ENCODE measurements at places on chromosomes 5 and 9.

GRCh38 chr9:7123743-7124142, 366.0 kb downstream of the KDM4C start:
- no peak for DNase-seq

GRCh38 chr5:131198625-131199024, 27.9 kb downstream of the LYRM7 start:
- DNase-seq, result no peak

- no peak for DNase-seq
Observed at GRCh38 chr5:3010301-3010952, 258.9 kb upstream of the IRX2 start.

DNA sequence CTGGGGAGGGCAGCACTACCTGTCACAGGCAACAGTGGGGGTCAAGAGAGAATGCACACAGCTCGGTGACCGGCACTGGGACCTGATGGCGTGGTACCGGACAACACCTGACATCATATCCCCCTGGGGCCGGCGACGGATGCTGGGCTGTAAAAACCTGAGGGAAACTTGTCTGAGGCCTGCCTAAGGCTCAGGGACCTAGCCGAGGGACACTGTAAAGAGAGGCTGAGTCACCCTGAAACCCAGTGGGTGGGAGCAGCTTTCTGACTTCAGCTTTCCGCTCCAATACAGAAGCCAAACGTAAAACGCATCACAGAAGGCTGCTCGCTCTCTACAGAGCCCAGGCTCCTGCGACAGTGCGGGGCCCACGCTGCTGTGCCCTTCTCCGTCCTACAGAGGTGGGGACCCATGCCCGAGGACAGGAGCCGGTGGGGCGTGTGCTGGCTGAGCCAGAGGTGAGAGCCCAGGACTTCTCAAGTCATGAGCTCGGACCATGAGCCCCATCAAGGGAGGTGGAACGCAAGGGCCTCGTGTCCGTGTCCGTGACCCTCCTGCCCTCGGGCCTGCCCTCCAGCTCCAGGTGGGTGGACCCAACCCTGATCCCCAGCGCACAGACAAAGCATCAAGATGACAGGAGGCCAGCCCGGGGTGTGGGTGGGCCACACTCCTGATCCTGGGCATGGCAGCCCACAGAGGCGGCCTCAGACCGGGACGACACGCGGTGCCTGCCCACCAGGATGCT, 5.3 kb downstream of the RALGDS start:
- peak; percentile 83 for DNase-seq

DNA sequence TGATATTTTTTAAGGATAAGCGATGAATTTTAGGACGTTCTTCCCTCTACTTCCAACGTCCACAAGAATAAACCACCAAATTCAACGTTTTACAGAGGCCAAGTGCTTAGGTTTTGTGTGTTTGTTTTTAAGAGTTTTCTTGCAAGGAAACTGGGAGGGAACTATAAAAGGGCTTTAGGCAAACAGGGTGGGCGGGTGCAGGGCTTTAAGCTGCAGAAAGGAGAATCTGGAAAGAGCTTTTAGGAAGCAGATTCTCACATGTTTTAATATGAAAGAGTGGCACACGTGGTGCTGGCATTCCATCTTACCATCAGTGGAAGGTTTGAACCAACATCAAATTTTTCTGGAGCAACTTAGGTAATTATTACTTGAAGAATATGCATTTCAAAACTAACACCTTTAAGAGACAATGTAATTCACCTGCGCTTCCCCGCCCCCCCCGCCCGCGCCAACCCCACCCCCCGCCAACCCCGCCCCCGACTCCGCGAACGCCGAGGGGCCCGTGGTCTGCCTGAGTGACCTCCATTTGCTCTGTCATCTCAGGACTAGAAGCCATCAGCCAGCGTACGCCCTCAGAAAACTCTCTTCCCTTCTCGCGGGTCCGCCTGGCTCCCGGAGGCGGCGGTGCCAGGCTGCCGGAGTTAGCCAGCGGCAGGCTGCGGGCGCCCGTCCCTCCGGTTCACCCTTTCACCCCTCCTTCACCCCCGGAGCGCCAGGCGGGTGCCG, 911 bp upstream of the PIK3R1 start:
- DNase-seq, result peak; percentile 67
